ENCODE measurements at places on chromosomes 13 and 19. TPM values are rescaled to one million over a fixed set of nuclear protein-coding genes. Genes with fewer than 3 reads are reported as not detected.
A peak's percentile ranks its signal among the peaks of the same experiment; 100 is the strongest.

THSD8 gene
- 2.2 TPM for total RNA-seq

RFPL4A gene
- total RNA-seq = not detected

DNA sequence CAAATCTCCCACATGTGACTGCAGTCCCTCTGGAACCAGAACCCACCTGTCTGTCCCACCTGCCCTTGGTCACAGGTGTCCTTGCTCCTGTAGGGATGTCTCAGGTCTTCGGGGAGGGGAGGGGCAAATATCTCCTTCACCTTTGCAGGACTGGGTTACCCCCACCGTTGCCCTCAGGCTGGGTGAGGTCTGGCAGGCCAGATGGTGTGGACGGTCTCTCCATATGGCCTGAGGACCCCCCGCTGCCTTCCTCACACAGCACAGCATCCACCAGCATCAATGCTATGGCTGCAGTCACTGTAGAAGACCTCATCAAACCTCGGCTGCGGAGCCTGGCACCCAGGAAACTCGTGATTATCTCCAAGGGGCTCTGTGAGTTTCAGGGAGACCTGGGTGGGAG, 10.0 kb downstream of the SLC5A5 start:
- DNase-seq = no peak

- peak; percentile 69 for DNase-seq
These were observed 32.3 kb downstream of the COL4A1 start for GRCh38 chr13:110274687-110275086.

DNA sequence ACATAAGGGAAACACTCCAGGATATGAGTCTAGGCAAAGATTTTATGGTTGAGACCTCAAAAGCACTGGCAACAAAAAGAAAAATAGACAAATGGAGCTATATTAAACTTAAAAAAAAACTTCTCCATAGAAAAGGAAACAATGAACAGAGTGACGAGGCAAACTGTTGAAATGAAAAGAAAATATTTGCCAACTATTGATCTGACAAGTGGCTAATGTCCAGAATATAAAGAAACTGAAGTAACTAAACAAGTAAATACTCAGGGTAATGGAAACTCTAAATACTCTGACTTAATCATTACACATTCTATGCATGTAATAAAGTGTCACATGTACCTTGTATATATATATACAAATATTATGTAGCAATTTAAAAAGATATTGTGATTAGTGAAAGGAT, 562.5 kb downstream of the GPC5 start:
- no peak for DNase-seq

GRCh38 chr13:107807306-107808073, 407.8 kb downstream of the LIG4 start:
- no peak for DNase-seq

GRCh38 chr13:91203430-91203829, 144.1 kb upstream of the MIR17HG start:
- no peak for DNase-seq

GRCh38 chr13:97302611-97303010, 80.5 kb downstream of the MBNL2 start:
- DNase-seq = peak; percentile 50
